ENCODE measurements at places on chromosomes 13 and 19.

- no peak for DNase-seq
Observed at GRCh38 chr13:20209948-20210347, 17.2 kb upstream of the GJB2 start.

- no peak for DNase-seq
Observed at GRCh38 chr19:51354103-51354741, 12.0 kb downstream of the ETFB start.

- peak; percentile 62 for DNase-seq
Observed at GRCh38 chr13:106536244-106537034, 977 bp upstream of the EFNB2 start.

DNA sequence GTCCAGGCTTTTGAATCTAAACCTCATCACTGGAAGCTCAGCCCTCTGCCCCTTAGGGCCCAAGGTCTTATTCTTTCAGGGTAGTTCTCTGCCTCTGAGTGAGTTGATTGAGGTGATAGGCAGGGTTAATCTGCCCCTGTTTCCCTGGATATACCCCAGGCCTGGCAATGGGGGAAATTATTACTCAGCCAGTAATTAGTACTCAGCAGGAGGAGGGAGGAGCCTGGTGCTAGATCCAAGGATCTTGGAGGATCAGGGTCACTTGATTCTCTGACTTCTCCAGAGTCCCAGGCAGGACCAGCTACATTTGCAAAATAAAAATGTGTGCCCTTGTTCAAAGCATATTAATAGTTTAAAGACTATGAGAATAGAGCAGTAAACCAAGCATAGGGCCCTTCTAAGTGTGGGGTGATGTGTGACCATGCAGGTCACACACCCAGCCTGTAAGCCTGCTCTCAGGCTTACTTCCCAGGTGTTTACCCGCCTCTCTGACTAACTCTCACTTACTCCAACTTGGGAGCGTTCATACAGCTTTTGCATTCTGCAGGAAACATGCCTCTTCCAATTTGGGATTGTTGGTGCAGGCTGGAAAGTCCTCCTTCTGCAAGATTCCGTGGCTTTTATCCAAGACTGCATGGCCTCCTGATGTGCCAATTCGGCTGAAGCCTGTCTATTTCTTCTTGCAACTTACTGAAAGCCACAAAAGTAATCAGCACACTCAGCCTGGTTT, 7.9 kb upstream of the STK24 start:
- peak; percentile 42 for DNase-seq

DNA sequence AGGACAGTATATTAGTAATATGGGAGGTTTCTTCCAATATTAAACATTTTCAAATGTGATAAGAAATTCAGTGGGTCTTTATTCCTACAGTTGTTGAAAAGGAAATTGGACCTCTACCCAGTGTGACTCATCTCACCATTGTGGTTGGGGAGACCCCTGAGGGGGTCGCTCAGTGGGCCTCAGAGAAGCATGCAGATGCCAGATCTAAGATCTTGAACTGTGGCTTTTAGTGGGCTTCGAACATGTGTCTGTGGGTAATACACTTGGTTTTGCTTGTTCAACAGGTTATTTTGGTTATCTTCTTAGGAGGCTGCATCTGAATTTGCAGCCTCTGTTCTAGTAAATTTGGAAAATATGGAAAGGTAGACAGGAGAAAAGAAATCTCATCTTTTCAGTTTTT, 132.3 kb downstream of the PCCA start:
- DNase-seq, result no peak

GRCh38 chr19:51749979-51750378, 1.7 kb downstream of the FPR1 start:
- no peak for DNase-seq

GRCh38 chr13:43682701-43683100, 104.1 kb downstream of the ENOX1 start:
- no peak for DNase-seq

- no peak for DNase-seq
Observed at GRCh38 chr19:49932731-49933131, 3.4 kb upstream of the NUP62 start.

GRCh38 chr19:40671404-40671803, 19.0 kb downstream of the NUMBL start:
- DNase-seq, result no peak

- DNase-seq, result peak; percentile 25
Observed at GRCh38 chr13:46288570-46289259, 77.0 kb downstream of the LRRC63 start.

- DNase-seq, result no peak
Observed at GRCh38 chr19:47682939-47683338, 30.3 kb upstream of the EHD2 start.

DNA sequence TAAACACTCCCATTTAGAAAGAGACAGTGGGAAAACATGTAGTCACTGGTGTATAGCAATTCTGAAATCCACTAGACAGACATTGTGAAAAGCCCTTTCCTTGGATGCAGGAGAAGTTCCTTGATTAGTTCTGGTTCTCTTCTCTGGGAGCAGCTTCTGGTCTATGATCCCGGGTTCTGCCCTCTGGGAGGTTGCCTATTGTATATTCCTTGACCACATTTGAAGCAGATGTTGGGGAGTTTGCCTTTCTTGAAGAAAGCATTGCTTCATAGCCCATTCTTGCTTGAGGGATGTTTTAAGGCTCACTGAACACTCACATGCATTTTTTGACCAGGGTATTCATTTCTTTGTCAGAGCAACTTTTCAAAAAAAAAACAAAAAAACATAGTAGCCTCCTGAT, 211.9 kb downstream of the NDFIP2 start:
- DNase-seq, result no peak

DNA sequence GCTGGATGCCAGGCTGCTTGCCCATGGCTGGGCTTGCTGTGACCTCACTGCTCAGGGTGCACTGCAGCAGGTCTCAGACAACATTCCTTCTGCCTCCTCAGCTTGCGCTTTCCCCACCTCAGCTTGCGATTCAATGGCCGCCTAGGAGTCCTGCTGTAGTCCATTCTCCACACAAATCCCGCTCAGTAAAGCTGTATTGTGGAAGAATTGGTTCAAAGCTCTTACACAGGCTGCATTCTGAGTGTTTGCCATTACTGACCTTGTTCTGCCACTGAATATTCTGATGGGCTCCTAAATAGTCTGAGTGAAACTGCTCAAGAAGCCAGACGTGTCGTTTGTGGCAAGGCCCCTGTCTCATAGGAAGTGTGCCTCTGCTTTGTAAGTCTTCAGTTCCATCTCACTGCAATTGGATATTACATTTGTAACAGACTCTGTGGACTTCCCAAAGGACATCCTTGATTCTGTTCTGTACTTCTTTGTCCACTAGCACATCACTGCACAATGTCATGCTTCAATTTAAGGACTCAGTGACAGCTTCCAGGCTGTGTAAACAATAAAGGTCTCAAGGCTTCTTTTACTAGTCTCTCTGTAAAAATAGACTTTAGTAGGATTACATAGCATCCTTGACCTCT, 49.8 kb downstream of the KATNAL1 start:
- DNase-seq, result no peak

All from NCI-H446 (cell line).